ENCODE measurements at places on chromosomes 12 and 14.

DNA sequence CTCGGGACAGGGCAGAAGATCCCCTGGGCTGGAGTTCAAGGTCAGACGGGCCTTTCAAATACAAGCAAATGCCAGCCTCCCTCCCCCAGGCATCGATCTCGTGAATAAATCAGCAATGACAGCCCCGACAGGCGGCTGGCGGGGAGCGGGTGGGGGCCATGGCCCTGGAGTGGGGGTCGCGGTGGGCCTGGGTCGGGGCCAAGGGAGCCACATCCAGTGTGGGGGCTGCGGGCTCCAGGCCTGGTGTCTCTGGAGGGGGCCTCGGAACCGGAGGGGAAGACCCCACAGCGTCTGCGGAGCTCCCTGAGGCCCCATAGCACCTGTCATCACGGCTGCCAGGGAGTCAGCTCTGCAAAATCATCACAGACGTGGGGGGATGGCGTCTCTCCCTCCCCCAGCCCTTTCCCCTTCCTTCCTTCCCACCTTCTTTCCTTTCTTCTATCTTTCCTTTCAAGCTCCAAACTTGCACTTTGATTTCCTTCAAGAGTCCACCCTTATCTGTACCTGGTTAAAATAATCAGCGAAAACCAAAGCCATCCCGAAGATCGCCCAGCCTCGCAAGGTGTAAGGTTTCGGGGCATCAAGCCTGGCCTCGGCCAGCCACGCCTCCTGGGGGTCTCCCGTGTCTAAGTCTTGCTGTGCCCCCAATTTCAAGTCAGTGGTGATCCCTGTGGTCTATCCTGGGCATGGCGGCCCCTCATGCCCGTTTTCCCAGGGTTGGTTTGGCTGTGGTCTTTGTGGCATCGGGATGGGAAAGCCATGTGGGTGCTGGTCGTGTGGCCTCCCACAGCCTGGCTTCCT lies 92.1 kb downstream of the NOC4L start:
- DNase-seq = no peak

GRCh38 chr14:89194376-89194775 lies 222.7 kb downstream of the FOXN3 start:
- DNase-seq = no peak

DNA sequence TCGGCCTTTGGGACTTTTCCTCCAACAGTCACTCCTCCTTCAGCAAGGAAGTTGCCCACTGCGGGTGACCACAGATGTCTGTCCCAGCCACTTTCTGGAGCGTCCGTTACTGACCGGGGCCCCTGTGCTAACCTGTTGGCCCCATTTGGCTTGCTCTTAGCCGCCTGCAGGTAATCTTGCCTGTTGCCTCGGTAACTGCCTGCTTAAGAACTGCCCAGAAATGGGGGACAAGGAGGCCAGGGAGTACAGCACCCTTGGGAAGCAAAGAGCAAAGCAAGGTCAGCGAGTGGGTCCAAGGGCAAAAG lies 338.8 kb upstream of the SFSWAP start:
- no peak for DNase-seq

DNA sequence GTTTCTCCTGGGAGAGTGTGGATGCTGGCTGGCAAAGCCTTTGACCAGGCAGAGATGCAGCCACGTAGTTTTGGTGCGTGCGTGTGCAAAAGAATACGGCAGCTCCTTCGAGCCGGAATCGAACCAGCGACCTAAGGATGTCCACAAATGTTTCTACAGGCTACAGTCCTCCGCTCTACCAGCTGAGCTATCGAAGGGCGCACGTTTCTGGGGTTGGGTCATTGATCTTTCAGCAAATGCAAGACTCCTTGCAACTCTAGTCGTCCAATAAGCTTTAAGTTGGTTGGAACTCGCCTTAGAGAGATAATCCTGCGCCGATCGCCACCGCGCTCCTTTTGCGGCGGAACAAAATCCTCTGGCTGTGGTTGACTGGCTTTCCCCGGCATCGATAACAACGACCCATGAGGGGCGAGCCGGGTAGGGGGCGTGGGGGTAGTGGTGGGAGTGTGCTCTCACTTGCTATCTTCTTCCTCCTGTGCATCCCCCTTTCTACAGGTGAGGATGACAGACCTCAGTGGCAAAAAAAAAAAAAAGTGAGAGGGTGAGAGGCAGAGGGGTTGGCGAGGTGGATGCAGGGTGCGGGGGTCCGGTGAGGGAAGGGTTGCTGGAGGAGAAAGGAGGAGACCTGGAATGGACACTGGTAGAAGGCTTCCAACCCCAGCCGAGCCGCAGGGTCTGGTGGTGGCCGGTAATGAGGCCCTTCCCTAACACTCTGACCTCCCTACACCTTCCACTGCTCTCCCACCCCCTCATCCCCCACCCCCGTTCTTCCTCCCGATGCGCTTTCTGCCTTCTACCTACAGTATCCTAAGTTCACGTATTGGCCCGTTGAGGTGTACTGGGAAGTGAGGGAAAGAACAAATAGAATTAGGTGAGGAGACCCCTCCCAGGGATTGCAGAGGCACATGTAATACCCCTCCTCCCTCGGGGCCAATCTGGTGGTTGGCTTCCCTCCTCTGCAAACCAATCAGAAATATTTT lies 11.8 kb upstream of the OR6S1 start:
- peak; percentile 81 for DNase-seq

Measured in epithelial cell of esophagus (primary cell).